Retinal pigment epithelial cell (primary cell): ENCODE measurements at places on chromosomes 3 and 15.

DNA sequence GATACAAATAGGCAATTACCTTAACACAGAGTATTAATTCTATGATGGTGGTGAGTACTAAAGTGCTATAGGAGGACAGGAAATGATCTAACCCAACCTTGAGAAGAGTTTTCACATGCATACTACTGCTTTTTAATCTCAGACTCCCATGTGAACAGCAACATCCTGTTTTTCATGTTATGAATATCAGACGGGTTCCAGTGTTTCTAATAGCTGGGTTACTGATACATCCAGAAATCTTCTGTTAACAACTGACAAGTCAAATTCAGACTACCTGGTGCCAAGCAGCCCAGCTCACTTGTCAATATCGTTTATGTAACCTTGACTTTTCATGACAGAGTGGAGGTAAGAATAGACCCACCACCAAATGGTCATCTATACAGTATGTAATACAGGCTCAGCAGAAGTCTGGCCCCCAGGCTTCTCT is 220.2 kb upstream of the COL8A1 start:
- no peak for DNase-seq

- no peak for DNase-seq
Measured at GRCh38 chr3:18827664-18828063, 320.6 kb upstream of the KCNH8 start.

- no peak for DNase-seq
Measured at GRCh38 chr3:55854494-55854893, 367.4 kb upstream of the WNT5A start.

DNA sequence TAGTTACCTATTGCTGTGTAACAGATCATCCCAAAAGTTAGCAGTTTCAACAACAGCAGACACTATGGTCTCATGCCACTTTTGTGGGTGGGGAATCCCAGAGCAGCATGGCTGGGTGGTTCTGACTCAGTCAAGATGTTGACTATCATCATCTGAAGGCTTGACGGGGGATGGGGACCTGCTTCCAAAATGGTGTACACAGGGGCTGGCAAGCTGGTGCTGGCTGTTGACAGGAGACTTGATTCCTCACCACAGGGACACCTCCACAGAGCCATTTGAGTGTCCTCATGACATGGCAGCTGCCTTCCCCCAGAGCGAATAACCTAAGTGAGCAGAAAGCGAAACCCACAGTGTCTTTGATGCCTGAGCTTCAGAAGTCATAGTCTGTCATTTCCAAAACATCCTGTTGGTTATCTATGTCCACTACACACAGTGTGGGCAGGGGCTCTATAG is 19.1 kb downstream of the DNAJB8 start:
- DNase-seq: no peak

DNA sequence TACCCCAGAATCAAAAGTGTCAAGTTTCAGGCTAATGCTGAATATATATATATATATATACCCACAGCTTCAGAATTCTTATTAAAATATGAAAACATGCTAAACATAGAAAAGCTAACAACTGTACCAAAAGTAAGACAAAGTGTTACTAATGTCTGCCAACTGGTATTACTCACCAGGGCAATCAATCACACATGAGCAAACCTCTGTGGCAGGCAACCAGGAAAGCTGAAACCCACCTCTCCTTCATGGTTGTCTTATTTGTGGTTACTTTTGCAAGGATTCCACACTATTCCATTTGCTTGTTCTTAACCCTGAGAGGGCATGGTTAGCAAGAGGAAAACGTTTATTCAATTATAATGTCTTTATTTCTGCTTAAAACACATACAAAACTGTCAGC is 512.3 kb upstream of the MDFIC2 start:
- peak; percentile 75 for DNase-seq
